ENCODE measurements at places on chromosomes 6 and 20.

- no peak for DNase-seq
These were observed 101.5 kb downstream of the KHDC1L start for GRCh38 chr6:73123632-73124329.

DNA sequence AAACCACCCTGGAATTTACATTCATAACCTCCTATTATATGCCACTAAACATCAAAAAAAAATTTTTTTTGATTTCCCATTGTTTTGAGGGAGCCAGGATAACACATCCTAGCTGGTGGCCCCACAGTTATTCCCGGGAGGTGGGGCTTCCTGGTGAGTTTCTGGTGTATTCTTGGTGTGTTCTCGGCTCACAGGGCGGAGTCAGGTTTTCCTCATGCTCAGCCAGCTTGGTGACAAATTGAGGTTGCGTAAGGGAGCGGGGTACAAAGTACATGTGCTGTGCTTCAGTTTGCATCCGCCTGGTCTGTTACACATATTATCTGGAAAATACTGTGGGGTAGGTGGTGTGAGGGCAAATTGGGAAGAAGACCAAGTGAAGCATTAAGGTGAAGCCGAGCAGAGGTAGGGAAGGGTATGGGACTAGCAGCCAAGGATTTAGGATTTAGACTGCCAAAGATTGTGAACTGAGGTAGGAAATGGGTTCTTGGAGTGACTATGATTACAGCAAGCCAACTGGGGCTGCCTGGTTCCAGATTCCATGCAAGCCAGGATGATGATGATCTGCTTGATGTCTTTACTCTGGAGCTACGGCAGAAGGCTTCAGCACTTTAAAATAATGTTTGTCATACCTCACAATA is 46.2 kb upstream of the EEF1A1 start:
- no peak for DNase-seq

DNA sequence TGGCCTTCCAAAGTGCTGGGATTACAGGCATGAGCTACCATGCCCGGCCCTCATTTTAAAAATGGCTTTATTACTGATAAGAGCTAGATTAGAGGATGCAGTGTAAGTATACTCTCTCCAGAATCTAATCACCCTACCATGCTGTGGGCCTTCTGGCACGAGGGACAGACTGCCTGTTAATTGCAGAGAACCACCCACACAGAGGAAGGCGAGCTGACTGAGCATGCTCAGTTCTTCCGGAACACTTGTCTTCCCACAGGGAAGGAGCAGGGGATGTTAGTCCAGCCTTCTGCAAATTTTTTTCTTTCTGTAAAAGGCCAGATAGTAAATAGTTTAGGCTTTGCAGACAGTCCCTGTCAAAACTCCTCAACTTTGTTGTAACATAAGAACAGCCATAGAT is 48.9 kb downstream of the ALDH5A1 start:
- no peak for DNase-seq

DNA sequence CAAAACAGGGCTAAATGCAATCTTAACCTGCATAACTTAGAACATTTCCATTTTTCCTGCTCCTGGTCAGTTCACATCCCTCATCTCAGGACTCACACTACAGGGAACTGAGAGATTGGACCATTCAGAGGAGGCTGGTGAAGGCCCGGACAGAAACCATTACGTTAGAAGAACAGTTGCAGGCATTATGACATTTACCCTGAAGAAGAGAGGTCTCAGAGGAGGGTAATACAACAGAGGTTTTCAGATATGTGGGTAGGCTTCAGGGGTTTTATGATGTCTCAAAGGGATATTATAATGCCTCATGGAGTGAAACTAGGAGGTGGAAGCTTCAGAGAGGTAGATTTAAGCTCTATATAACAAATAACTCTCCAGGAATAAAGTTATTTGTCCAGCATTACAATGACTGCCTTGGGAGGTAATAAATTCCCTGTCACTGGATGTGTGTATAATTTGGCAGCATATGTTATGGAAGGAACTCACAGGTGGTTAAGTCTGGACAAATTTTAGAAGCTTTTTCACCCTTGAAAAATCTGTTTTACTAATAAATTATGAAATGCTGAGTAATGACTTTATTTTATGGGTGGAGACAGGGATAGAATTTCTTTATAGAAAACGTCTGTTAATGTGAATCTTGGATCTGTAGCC is 36.7 kb upstream of the RIPOR2 start:
- no peak for DNase-seq

DNA sequence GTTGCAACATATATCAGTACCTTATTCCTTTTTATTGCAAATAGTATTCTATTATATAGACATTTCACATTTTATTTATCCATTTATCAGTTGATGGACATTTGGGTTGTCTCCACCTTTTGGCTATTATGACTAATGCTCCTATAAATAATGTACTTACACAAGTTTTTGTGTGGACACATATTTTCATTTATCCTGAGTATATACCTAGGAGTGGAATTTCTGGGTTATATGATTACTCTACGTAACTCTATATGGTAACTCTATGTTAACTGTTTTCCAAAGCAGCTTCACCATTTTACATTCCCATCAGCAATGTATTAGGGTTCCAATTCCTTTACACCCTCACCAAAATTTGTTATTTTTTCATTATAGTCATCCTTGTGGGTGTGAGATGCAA is 405.0 kb downstream of the ESR1 start:
- no peak for DNase-seq

DNA sequence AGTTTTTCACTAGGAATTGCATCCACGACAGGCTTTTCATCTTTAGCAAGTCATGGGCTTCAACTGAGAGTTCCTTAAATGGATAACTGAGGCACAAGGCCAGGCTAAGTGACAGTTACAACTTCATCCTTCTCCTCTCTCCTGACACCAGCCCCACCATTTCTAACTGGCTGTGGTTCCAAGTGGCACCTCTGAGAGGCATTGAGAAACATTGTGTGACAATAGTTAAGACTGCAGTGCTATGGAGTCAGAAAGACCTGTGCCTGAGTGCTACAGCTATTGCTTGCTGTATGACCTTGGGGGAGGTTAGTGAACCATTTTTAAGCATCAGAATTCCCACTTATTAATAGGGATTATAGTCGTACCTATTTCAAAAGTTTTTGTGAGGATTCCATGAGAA is 26.2 kb upstream of the MLIP start:
- no peak for DNase-seq

Data from esophagus squamous epithelium (tissue), 5 donors.